ENCODE measurements at places on chromosomes 11 and 22. TPM values are rescaled to one million over a fixed set of nuclear protein-coding genes. Genes with fewer than 3 reads are reported as not detected.

DNA sequence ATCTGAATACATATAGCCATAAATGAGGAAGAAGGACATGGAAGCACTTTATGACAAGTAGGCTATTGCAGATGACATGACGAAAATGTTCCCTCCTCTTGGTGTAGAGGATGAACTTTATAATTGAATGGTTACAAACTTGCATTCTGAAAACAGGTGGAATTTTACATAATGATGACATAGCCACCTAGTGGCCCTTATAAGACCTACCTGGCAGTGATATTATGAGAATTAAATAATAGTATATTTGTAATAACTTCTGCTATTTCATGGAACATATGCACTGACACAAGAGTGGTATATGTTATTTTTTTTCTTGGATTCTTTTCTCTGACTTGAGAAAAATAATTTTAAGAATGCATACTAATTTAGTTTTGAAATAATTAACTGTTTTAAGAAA is 22.9 kb downstream of the TRIM22 start:
- H3K4me3 ChIP-seq = no peak overlapping the region
- no peaks in the 10 kb centered on the region for H3K4me1 ChIP-seq
- no peaks in the 10 kb centered on the region for H3K27me3 ChIP-seq
- no peak overlapping the region for H3K27ac ChIP-seq

DNA sequence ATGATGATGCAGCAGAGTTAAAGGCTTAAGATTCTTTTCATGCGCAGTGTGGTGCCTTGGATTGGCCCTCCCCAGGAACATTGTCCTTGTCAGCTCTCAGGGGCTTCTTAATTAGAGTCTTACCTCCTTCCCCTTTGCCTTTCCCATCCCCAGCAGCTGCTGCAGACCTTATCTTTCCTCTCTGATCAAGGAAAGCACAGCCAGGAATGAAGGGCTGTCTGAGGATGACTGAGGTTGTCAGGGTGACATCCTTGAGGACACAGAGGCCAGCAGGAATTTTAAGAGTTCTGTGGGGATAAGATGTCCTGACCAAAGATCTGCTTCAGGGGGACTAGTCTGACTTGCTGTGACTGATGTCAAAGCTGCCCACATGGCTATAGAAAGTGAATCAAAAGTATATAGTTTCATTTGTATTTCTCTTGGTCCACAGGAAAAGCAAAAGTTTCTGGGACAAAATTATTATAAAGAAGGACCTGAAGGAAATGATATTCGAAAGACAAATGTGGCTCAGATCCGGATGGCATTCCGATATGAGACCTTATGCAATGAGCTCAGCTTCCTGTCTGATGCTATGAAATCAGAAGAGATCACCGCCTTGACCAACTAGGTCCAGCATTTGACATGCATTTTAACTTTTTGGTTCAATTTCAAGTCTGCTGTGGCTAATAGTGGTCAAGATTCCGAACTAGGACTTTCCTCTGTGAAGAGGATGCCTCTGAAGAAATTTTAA is 35.5 kb downstream of the RNF141 start:
- no peaks in the 10 kb centered on the region for H3K27me3 ChIP-seq
- H3K4me3 ChIP-seq = no peak overlapping the region
- peaks cover 24% of the 10 kb centered on the region for H3K36me3 ChIP-seq
- H3K4me1 ChIP-seq = no peaks in the 10 kb centered on the region

DNA sequence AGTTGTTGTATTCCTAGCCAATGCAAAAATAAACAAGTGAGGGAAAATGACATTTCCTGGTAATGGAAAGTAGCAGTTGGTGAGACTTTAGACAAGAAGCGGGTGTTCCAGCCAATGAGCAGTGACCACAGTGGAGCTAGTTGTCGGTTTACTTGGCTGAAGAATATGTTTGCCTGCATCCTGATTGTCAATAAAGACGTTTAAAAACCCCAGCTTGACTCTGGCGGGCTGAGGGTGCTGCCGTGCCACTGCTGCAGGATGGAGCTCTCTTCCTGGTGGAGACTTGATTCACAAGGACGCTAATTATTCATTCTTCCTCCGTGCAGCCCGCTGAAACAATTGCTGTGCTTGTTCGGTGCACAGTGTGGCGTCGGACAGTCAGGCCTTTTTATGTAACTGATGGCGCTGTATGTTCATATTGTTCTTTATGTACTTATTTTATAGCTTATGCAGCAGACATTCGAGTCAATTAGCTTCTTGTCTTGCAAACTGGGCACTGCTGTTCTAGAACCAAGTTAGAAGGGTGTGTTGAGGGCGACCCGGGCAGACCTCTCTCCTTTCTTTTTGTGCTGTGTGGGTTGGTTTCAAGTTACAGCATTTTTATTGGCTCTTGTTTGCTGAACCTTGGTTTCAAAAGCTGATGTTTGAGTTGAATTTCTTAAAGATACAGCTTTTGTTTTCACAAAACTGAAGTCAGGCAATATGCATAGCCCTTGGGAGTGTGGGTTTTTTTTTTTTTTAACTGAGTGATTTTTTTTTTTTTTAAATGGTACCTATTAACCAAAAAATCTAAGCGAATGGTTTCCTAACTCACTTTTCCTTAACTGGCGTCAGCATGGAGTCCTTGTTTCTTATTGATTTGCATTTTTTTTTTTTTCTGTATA is 153.9 kb downstream of the TEAD1 start:
- no peak for DNase-seq
- H3K36me3 ChIP-seq = no peaks in the 10 kb centered on the region
- H3K4me1 ChIP-seq = no peaks in the 10 kb centered on the region
- H3K27me3 ChIP-seq = peaks cover 9% of the 10 kb centered on the region

DNA sequence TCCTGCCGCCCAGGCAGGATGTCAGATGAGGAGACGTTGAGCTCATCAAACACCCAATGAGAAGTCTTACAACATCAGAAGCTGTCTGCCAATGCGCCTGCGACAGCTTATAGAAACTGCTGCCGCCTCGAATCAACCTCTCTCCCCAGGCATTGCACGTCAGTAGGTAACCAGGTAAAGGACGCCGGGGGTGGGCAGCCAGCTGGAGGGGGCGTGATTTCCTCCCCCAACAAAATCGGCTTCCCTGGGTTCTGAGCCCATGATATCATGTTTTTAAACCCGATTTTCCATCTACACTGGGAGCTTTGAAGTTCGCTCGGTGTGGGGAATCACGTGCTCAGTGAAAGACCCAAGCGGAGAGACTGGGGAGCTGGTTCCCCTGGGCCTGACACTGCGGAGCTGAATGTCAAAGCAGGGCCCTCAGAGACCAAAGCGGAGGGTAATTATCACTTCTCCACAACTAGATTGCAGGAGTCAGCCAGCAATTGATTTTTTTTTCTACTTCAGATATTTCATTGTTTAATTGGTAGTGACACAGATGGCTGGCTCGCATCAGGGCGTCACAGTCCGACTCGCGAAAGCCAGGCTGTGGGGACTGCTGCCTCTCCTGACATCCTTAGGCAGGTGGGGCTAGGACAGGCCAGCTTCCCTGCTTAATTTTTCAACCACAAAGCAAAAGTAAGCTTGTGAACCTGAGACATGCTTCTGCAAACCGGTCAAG is 15.4 kb downstream of the FAM83F start:
- DNase-seq = peak; percentile 72
- H3K36me3 ChIP-seq = no peaks in the 10 kb centered on the region
- H3K27ac ChIP-seq = no peak overlapping the region

DNA sequence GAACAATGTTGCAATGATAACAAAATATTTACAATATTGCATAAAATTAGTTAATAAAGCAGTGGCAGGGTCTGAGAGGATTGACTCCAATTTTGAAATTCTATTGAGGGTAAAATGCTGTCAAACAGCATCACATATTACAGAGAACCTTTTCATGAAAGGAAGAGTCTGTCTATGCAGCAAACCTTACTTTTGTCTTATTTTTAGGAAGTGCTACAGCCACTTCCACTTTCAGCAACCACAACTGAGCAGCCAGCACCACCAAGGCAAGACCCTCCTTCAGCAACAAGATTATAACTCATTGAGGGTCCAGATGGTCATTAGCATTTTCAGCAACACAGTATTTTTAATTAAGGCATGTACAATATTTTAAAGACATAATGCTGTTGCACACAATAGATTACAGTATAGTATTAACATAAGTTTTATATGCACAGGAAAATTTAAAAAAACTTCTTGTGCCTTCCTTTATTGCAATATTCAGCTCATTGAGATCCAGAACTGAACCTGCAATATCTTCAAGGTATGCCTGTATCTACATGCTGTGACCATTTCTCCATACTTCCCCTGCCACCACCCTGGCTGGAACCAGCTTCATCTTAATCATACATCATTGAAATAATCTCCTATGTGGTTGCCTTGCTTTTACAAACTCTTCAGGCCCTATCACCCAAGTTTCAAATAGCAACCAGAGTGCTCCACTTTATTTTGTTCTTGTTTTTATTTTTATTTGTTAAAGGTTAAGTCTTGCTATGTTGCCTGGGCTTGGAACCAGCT is 711.2 kb downstream of the KCNA4 start:
- no peaks in the 10 kb centered on the region for H3K36me3 ChIP-seq
- H3K27me3 ChIP-seq = no peaks in the 10 kb centered on the region
- H3K4me1 ChIP-seq = no peaks in the 10 kb centered on the region
- no peak overlapping the region for H3K4me3 ChIP-seq
- no peak for DNase-seq
- H3K27ac ChIP-seq = no peak overlapping the region

DNA sequence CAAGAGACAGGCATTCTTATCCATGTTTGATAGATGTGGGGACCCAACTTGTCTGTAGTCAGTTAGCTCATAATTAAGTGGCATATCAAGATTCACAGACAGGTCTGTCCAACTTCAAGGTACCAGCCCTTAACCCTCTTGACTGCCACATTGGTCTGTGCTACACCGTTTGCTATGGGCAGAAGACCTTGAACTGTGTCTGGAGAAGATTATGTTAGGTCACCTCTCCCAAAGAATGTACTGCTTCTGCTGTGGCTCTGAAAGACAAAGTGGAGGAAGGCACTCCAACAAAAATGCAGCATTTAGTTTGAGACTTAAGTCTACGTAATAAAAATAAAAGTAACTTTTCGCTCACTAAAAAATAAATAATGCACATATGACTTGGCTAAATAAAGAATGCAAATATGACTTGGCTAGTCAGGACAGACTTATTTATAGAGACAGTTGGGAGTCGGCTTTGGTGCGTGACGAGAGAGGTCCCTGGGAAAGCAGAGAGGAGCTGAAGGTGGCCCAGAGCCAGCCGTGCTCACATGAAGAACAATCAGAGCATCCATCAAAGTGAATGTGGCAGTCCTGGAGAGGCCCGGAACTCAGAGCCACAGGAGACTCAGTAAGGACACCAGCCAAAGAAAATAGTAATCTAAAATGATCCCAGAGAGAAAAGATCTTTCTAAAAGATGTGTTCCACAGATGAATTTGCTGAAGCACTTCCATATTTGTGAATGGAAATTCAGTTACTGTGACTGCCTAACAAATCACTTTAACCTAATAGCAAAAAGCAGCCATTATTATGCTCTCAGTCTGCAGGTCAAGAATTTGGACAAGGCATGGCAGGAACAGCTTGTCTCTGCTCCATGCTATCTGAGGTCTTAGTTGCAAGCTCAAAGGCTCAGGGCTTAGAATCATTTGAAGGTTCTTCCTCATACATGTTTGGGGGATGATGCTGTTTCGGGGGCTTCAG is 35.0 kb downstream of the CWC15 start:
- H3K27me3 ChIP-seq = no peaks in the 10 kb centered on the region
- no peaks in the 10 kb centered on the region for H3K36me3 ChIP-seq
- H3K27ac ChIP-seq = no peak overlapping the region

GRCh38 chr22:49892226-49892899 is 25.9 kb downstream of the ALG12 start:
- no peaks in the 10 kb centered on the region for H3K4me1 ChIP-seq
- H3K36me3 ChIP-seq = no peaks in the 10 kb centered on the region
- H3K27me3 ChIP-seq = no peaks in the 10 kb centered on the region
- H3K4me3 ChIP-seq = no peak overlapping the region
- DNase-seq = no peak
- no peak overlapping the region for H3K27ac ChIP-seq

DNA sequence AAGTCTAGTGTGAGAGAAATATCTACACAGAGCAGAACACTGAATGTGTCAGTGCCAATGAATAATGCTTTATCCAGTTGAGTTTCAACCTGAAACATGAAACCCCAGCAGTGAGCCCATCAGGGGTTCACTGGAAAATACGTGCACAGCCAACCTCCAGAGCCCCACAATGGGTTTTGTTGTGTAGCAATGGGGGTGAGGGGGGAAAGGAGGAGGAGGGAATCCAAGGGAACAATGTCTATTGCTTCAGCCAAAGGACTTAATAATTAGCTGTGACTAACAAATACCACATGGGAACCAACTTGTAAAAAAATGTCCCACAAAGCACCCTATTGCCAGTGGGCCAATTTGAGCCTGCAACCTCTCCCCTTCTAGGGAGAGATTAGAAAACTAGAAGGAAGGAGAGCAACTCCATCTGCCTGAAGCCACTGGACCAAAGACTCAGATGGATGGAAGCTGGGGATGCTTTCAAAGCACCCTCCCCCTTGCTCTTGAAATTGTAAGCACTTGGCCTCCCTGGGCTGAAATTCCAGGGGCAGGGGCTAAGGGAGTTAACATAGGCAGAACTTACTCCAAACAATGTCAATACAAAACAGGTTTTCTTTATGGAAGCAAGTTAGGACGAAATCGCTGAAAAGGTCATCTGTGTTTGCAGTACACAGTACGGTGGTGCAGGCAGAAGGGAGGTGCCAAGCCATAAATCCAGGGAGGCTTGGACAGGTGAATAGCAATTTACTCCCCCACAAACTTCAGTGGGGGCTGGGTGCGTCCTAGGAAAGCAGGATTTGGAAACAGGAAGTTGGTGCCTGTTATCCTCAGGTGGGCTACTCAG is 99.8 kb downstream of the ARL14EP start:
- no peaks in the 10 kb centered on the region for H3K36me3 ChIP-seq
- H3K27ac ChIP-seq = no peak overlapping the region
- no peak for DNase-seq
- no peaks in the 10 kb centered on the region for H3K4me1 ChIP-seq

DNA sequence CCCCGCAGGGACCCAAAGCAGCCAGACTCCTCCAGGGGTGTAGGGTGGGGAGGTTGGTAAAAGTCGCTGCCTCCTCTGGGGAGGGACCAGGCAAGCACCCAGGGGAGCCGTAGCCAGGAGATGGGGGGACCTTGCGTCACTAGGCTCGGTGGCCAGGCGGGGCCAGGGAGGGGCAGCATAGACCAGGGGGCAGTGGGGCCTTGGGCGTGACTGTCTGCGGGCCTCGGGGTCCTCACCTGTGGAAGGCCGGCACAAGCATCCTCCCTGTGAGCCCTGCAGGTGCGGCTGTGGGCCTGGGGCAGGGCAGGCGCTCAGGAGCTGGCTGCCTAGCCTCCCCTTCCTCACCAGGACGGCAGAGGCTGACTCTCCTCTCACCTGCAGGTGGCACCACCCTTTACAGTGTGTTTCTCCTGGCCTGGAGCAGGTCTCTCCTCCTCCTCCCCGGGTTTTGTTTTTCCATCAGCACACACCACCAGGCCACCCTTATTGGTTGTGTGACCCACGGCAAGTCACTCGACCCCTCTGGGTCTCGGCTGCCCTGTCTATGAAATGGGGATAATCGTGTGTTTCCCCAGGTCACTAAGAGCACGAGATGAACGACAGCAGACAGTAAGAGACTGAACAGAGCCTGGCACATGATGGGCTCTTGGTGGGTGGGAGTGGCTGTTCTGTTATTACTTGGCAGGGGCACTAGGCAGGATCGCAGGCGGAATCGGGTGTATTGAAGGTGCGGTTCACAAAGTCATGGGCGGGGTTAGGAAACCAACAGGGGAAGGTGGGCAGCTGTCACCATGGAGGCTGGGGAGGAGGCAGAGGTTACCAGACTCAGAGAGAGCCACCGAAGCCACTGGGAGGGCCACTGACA is 52.7 kb downstream of the FLRT1 start:
- H3K27me3 ChIP-seq = no peaks in the 10 kb centered on the region
- no peak for DNase-seq
- H3K27ac ChIP-seq = no peak overlapping the region
- H3K4me3 ChIP-seq = no peak overlapping the region
- H3K4me1 ChIP-seq = no peaks in the 10 kb centered on the region

The HEPN1 gene
- total RNA-seq = not detected

The DNAJB7 gene
- not detected for total RNA-seq

The PDE3B gene
- total RNA-seq = 47.2 TPM

The LRRC74B gene
- not detected for total RNA-seq

The SLC15A3 gene
- total RNA-seq = 1.5 TPM

The STK33 gene
- total RNA-seq = 2.5 TPM
